ENCODE measurements at places on chromosomes 1 and 21.

- DNase-seq = no peak
Observed at GRCh38 chr1:44151332-44151731, 9.9 kb upstream of the KLF18 start.

DNA sequence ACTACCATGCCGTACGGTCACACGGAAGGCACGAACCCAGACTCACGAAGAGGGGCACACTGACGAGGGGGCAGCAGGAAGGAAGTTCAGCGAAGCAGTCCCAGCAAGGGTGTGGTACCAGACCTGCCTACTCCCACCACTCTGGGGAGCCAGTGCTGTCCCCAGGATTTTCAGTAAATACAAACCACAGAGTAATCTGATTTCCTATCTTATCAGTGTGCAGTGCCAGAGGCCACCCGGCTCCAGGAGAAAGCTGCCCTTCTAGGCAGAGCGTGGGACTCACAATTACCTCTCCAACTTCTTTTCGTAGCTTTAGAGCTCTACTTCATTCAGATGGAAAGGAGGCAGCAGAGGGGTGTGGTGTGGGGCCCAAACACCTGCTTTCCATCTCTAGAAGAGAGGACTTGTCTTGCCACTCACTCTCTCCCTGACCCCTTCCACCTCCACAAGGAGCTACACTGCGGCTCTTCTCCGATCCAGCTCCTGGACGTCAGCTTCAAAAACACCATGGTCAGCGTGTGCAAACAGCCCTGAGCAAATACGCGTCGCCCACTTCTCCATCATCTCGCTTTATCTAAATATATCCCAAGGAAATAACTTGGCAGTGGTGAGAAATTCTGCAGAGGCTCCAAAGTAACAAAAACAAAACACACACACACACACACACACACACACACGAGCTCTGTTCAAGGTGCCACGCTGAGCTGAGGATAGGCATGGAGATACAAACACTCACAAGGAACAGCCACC, 98.5 kb downstream of the MRPL37 start:
- no peak for DNase-seq

GRCh38 chr1:97123717-97124431, 402.3 kb downstream of the PTBP2 start:
- no peak for DNase-seq

GRCh38 chr1:208256556-208256955, 12.4 kb upstream of the PLXNA2 start:
- DNase-seq = no peak

- DNase-seq = no peak
Observed at GRCh38 chr21:43352568-43353281, 74.2 kb downstream of the SIK1 start.

GRCh38 chr1:217524787-217525520, 105.9 kb downstream of the GPATCH2 start:
- DNase-seq = no peak

DNA sequence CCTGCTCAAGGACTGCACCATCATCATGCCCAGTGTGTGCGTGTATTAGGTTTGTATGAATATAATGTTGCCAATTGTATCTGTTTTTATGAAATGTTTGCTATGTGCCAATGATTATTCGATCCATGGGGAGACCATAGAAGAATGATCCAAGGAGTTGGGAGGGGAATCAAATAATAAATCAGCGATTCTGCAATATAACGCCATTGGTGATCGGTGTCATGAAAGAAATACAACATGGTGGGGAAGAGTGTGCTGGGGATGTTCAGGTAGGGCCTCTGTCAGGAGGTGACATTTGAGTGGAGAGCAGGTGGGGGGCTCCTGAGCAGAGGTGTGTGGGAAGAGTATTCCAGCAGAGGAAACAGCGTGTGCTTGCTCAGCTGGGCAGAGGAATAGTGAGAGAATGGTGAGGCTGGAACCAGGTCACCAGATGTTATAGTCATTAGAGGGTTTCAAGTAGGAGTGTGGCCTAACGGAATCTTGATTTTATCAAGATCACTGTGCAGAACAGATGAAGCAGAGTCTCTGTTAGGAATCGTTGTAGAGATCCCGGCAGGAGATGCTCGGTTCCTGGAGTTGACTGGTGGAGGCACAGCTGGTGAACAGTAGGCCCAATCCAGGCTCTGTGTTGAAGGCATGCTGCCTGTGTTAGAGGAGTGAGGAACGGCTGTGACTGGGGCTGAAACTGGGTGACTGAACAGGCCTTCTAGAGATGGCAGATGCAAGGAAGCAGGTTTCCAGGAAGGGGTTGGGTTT, 2.9 kb upstream of the ZNF496 start:
- no peak for DNase-seq

GRCh38 chr1:3902571-3903091, 2.6 kb upstream of the C1orf174 start:
- no peak for DNase-seq

- no peak for DNase-seq
Observed at GRCh38 chr1:233227930-233228465, 67.5 kb downstream of the PCNX2 start.

- no peak for DNase-seq
Observed at GRCh38 chr21:46562964-46563607, 41.8 kb downstream of the S100B start.

- DNase-seq = peak; percentile 10
Observed at GRCh38 chr21:25573409-25574206, 33.7 kb downstream of the MRPL39 start.

GRCh38 chr1:46757247-46757955, 38.5 kb upstream of the EFCAB14 start:
- DNase-seq = peak; percentile 55

DNA sequence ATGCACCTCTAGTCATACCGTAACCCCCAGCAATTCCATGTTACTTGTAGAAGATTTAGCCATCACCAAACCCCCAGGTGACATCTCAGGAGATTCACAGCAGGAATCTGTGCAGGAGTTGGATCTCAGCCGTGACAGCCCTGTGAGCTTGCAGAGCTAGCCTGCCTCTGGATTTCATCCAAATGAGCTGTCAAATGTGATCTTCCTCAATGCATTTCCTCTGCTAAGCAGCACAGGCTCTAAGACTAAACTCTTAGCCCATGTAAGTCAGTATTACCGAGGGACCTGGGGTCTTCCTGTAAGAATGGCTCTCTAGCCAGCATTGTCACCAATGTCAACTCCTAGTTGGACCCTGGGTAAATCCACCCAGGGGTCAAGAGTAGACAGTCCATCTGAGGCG, 41.7 kb downstream of the UMODL1 start:
- DNase-seq = no peak

DNA sequence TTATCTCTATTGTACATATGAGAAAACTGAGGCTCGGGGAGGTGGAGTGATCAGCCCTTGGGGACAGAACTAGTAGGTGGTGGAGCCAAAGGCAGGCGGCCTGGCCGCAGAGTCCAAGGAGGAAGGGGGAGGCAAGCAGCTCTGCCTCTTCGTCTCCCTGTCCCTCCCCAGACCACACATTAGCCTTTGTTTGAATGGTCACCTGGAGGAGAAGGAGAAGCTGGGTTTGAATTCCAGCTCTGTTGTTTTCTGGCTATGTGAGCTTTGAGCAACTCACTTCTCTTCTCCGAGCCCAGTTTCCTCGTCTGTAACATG, 21.4 kb upstream of the LAPTM5 start:
- no peak for DNase-seq

- no peak for DNase-seq
Observed at GRCh38 chr1:98084188-98084587, 163.4 kb upstream of the DPYD start.

DNA sequence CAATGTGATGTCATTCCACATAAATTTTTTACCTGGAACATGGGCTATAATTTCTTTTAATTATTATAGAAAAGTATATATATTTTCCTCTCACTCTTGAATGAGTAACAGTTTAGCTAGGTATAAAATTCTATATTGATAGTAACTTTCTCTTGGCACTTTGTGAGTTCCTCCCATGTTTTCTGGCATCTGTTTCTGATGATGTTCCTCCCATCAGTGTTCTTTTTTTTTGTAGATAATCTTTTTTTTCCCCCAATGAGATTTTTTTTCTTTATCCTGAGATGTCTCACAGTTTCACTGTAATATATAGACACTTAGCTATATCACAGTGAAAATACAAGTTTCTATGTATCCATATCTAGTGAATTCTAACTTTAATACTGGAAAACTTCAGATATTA, 75.2 kb downstream of the IER5 start:
- no peak for DNase-seq

DNA sequence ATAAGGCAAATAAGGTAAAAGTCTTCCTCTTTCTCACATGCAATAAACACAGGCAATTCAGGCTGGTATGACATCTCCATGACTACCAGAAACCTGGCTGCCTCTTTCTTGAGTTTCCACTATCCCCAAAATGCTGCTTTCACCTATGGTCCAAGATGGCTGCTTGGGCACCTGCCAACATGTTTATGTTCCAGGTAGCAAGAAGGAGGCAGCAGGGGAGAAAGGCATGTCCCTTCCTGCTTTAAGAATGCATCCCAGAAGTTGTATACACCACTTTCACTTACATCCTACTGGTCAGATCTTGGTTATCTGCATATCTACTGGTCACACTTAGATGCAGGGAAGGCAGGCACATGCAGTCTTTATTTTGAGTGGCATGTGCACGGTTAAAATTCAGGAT, 19.4 kb upstream of the ACOT11 start:
- no peak for DNase-seq

DNA sequence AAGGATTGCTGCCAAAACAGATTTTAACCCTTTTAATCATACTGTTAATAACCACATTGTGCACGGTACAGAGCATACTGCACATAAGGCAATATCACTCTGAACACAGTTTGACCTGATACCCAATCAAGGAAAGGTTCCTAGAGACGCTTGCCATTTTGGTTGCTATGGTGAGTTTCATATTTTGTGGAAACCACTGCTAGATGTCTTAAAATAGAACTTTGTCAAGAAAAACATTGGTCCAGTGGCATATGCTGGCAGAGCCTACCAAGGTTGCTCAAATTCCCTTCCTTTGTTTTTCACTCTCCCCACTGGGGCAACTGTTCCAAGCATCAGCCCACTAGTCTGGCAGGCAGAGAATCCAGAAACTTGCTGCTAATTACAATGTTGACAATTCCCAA, 114.8 kb upstream of the DPYD start:
- DNase-seq = no peak

DNA sequence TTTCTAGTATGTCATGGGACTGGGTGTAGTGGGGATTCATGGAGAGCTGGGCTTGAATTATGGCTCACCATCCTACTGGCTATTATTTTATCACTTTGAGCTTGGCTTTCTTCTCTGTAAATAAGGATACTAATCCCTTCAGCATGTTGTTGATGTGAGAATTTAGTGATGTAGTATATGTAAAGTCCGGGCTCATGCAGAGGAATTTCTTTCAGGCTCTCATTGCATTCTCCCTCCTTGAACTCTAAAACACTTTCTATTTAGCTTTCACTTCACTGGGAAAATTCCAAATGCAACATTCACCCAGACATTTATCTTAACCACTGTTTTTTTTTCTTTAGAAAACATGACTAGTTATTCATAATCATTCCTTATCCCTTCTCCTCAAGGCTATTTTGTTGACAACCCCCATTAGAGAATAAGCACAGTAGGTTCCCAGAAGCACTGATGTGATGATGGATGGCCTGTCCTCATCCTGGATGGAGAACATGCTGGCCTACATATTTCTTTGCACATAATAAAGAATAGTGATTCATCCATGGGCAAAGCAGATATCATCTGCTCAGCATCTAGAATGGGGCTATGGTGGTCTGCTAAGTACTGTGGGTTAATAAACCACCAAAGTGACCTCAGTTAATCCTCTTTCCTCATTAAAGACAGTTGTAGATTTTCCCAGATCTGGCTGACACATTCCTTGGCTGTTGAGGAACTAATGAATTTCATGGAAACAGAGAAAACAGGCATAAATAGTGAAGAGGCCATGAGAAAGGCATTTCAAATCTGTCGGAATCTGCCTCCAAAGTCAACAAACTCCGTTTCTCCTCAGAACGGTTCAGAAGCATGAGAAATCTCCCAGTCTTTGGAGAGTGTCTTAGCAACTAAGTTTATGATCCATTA, 68.0 kb upstream of the CYP2J2 start:
- DNase-seq = no peak

DNA sequence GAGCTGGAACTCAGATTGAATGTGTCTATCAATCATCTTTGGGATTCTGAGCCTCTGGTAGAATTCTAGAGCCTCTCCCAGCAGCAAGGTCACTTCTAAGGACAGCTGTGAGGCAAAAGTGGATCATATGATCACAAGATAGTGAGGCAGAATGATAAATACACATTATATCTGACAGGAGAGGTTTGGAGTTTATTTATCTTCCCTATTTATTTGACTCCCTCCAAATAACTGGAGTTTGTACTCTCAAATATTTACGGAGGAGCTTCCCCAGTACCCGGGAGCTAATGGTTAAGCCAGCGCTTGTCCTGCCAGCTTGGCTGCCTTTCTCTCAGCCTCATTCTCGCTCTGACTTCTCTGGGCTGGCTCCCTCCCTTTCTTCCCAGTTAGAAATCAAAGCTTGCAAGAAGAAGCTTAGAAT, 2.3 kb downstream of the HMGCS2 start:
- no peak for DNase-seq

GRCh38 chr1:83998498-83999315, at the start of gene TTLL7:
Gene TTLL7 (minus strand): TSS chr1:83999132. CDS start chr1:83952211, 46,921 bp downstream.
- DNase-seq = peak; percentile 92

DNA sequence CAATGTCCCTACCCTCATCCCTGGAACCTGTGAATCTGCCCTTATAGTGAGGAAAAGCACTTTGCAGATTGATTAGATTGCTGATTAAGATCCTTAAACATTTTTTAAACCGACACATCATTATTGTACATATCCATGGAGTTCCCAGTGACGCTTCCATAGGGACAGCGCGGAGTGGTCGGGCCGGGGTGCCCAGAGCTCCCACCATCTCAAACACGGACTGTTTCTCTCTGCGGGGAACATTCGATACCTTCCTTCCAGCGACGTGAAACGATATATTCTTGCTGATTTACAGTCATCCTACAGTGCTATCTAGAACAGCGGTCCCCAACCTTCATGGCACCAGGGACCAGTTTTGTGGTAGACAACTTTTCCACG, 4.0 kb downstream of the KRTAP10-12 start:
- no peak for DNase-seq

Measured in NCI-H146 (cell line).